ENCODE measurements at places on chromosomes 11 and 22.

- DNase-seq, result no peak
Measured at GRCh38 chr11:114258696-114259095, 37.5 kb upstream of the NNMT start.

- no peak for DNase-seq
Measured at GRCh38 chr22:25069758-25070481, 117.4 kb downstream of the KIAA1671 start.

- DNase-seq, result no peak
Measured at GRCh38 chr22:47802421-47802820, 1040.0 kb downstream of the TBC1D22A start.

DNA sequence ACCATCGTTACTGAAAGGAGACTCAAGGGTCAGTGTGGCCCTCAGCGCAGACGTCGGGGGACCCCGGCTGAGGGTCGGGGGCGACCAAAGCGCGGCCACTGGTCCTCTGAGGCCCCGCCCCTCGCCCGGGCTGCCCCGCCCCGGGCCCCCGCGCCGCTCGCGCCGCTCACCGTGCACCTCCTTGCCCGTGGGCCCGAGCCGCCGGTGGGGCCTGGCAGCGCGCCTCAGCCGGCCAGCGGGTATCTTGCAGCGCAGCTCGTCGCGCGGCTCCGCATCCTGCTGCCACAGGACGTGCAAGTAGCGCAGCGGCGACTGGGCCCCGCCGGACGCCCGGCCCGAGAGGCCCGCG lies 419 bp downstream of the ANKRD54 start:
- DNase-seq, result no peak

GRCh38 chr22:24503137-24503842 lies 8.2 kb downstream of the UPB1 start:
- peak; percentile 65 for DNase-seq

DNA sequence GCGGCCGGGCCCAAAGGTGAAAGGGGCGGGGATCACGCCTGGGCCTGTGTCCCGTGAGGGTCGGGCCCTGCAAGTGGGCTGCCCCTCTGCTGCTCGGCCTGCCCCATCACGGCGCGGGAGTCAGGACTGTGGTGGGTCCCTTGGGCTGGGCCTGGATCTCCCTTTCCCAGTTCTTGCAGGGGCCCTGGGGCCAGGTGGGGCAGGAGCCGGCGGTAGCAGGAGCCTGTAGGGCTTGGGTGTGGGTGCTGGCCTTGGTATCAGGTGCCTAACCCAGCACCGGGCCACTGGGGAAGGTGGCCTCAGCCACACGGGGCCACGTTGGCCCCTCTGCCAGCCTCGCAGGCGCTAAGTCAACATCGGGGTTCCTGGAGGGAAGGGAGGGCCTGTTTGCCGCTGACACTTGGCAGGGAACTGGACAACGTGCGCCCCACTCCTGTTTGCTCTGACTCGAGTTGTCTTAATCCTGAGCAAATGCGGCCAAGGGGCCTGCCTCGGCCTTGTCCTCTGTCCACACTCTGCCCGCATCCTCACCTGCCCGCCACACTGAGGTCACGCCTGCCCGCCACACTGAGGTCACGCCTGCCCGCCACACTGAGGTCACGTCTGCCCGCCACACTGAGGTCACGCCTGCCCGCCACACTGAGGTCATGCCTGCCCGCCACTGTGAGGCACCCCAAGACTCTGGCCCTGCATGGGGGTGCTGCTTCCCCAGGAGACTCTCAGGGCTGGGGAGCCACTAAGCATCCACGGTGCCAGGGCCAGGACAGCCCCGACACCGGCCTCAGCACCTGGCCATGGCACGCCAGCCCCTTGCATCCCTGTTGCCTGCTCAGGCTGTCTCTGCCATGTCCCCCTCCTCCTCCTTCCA lies 14.2 kb upstream of the MUC5B start:
- no peak for DNase-seq

GRCh38 chr11:8235925-8236324 lies 27.8 kb downstream of the LMO1 start:
- DNase-seq, result no peak

- no peak for DNase-seq
Measured at GRCh38 chr11:76990628-76991027, 43.6 kb upstream of the B3GNT6 start.

DNA sequence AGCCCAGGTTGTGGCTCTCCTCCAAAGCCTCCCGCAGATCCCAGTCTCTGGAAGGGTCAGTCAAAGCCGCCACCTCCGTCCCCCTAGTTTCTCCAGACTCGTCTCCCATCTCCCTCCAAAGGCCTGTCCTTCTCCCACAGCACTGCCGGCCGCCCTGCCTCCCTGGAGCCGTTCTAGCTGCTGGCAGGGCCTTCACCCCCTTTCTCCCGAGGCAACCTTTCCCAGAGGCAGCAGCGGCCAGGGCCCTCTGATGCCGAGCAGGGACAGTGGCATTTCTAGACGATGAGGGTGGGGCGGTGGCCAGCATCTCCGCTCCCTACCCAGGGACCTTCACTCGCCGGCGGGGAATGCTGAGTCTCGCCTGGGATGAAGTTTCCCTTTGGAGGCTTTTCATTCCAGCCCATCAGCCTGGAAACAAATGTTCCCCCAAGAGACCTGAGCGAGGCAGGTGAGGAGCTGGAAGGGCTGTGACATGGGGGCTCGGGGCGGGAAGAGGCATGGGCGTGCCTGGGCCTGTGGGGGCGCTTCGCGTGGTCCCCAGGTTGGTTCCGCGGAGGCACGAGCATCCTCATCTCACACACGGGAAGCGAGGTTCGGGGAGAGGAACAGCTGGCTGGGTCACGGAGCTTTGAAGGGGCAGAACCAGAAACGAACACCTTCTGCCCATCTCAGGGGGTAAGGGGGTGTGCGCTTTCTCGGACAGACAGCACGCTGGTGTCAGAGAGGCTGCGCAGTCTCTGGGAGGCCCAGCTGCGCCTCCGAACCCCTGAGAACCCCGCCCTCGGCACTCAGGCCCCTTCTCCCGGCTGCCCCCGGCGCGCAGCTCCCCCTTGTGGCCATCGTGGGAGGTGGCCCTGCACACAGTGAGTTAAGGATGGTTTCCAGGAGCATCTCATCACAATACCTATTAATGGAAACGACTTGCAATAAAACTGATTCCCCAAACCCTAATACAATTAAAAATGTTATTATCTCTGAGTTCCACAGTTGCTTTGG lies 18.1 kb upstream of the KLHL35 start:
- DNase-seq, result no peak

GRCh38 chr11:47924184-47924691 lies 56.1 kb upstream of the PTPRJ start:
- DNase-seq, result peak; percentile 87

- DNase-seq, result peak; percentile 28
Measured at GRCh38 chr11:93169950-93170561, 27.7 kb downstream of the SLC36A4 start.

GRCh38 chr11:80083531-80083951 lies 642.7 kb upstream of the TENM4 start:
- DNase-seq, result no peak

DNA sequence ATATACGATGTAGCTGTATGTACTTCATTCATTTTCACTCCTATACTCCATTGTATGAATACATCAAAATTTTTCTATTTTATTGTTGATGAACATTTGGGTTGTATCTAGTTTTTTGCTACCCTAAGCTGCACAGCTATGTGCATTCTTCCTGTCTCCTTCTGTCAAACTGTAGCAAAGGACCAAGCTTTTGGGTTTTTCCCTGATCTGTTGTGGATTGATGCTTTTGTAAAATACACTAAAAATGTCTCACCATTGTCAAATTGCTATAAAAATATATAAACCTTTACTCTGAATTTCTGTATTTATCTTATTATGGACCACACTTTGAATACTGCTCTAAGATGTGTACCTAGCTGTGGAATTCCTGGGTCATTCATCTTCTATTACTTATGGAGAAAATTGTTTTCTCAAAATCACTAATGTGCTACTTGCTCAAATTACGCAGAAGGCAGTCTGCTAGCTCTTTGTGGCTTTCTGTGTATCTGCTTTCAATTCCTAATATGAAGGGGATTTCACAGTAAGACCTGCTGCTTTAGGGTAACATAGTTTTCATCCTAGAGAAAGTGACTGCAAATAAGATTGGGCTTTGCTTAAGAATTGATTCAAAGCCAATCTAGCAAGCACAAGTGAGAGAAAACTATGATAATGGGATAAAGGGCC lies 123.4 kb downstream of the CYP2R1 start:
- no peak for DNase-seq

DNA sequence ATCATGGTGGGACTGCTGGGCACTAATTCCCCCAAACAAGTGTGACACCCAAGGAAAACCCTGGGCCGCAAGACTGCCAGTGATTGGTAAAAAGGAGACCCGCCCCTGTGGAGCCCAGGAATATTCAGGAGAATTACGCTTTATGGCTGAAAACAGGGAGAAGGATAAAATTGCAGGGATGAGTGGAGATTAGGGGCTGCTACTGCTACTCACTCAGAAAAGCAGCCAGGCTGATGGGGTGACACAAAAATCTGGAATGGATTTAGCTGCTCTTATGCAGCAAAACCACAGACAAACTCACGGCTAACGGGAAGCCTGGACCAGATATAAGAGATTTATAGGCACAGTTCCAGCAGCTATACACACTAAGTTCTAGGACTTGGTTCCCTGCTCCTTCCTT lies 4.4 kb upstream of the FBXO3 start:
- DNase-seq, result peak; percentile 87

DNA sequence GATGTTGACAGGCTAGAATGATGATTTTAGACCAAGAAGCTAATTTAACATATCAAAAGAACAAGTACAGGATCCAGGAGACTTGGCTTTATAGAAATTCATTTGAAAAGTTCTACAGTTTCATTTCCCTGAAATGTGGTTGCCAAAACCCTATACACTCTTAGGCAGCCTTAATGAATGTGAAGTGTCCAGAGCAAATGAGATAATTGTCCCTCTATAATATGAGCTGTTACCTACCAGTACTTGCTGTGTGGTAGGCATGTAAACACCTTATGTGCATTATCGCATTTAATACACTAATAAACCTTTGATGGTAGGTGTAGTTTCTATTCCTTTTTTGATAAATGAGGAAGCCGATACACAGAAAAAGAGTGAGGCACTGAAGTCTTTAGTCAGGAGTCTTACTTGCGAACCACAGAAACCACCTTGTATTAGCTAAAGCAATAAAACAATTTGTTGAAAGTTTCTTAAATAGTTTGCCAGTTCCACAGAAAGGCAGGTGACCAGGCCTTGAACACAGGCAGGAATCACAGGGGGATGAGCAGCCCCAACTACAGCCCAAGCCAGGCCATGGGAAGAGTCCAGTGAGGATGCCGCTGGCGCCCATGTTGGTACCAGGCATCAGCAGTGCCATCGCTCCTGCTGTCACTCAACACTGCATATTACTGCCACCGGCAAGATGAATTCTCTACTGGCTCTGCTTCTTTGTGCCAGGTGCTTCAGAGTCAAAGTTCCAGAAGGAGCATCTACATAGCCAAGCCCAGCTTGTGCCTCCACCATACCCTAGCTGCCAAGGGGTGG lies 81.7 kb downstream of the SWAP70 start:
- DNase-seq, result no peak

DNA sequence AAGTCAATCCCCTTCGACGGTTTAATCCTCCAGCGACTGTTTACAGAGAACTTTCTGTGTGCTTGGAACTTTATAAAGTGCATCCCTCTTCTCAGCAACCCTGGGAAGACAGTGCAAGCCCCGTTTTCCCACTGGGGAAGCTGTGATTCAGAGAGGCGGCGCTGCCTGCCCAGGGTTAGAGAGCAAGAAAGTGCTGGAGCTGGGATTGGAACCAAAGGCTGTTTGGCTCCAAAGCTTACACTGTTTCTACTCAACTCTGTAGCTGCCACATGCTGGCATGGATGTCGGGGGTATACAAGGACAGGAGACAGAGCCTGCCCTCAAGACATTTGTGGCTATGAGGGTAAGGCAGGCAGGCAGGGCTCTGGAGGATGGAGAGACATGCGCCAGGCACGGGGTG lies 13.0 kb downstream of the FBLN1 start:
- no peak for DNase-seq

DNA sequence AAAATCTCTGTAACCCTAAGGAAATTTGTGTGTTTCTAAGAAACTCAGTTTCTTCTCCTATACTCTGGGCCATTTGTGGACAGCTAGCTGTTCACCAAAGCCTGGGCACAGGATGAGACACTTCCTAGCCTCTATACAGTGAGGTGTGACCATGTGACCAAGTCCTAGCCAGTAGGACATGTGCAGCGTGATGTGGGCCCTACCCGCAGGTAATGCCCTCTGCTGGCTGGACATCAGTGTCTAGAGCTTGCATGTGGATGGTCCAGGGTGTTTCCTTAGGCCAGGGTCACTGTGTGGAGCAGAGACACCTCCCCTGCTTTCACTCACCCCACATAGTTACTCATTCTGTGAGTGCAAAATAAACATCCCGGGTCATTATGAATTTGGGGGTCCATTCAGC lies 100.5 kb downstream of the LARGE1 start:
- DNase-seq, result no peak

GRCh38 chr11:110530900-110531741 lies 101.4 kb downstream of the FDX1 start:
- DNase-seq, result no peak

GRCh38 chr11:69211920-69212797 lies 56.4 kb downstream of the SMIM38 start:
- DNase-seq, result no peak

GRCh38 chr11:61150706-61151544 lies 10.3 kb downstream of the VPS37C start:
- DNase-seq, result no peak

- peak; percentile 31 for DNase-seq
Measured at GRCh38 chr11:12642040-12642439, 32.2 kb upstream of the TEAD1 start.

- no peak for DNase-seq
Measured at GRCh38 chr11:6635082-6635932, 16.1 kb upstream of the TPP1 start.

GRCh38 chr11:64870176-64870892 lies 8.1 kb downstream of the EHD1 start:
- DNase-seq, result peak; percentile 62

GRCh38 chr11:75214411-75214821 lies 26.2 kb upstream of the TPBGL start:
- peak; percentile 79 for DNase-seq

DNA sequence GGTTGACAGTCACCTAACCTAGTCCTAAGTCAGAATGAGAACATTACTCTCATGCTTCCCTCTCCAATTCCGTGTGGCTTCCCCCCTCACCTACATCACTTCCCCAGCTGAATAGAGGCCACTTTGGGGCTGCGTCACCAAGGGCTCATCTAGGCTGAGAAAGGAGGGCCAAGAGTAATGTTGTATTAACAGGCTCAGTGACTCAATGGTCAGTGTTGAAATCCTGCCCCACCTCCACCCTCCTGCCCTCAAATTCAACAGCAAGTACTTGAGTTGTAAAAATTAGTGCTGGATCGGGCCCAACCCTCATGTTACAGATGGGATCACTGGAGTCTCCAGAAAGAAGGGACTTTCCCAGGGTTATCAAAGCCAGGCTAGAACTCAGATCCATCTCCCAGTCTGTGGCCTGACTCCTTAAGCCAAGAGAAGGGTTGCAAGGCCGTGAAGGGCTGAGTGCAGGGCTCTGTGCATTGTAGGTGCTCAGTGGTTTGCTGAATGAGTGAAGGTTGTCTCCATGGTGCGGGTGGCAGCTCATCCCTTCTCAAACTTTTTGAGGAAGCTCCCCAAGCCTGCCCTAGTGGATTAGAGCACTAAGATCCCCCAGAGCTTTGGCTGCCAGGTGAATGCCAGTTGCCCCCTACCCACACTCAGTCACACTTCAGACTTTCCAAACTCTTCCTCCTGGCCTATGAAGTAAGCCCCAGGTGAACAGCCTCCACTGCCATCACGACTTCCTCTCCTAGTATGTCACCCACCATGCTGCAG lies 3.2 kb downstream of the DGAT2 start:
- DNase-seq, result no peak

- peak; percentile 21 for DNase-seq
Measured at GRCh38 chr22:19641254-19641982, 72.9 kb upstream of the SEPTIN5 start.

GRCh38 chr22:24049211-24049610 lies 38.1 kb downstream of the CABIN1 start:
- no peak for DNase-seq

Data from fibroblast of skin of back (primary cell).